ENCODE measurements at places on chromosomes 2 and 18.

DNA sequence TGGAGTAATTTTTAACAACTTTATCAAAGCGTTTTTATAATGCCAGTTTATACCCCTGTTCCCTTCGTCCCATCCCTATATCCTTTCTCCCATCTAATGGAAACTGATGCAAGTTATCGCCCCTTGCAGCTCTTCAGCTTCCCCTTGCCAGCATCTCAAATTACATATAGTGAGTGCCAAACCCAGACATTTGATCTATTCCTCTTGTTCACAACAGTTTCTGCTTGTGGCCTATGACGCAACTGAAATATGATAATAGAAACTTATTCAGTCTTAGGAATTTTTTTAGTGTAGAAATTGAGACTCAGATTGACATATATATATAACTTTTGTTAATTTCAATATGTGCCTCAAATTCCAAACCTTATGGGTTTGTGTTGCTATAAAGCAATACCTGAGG, 562.2 kb upstream of the VWC2L start:
- DNase-seq, result no peak

GRCh38 chr2:105788670-105789290, 44.1 kb downstream of the NCK2 start:
- DNase-seq, result no peak

DNA sequence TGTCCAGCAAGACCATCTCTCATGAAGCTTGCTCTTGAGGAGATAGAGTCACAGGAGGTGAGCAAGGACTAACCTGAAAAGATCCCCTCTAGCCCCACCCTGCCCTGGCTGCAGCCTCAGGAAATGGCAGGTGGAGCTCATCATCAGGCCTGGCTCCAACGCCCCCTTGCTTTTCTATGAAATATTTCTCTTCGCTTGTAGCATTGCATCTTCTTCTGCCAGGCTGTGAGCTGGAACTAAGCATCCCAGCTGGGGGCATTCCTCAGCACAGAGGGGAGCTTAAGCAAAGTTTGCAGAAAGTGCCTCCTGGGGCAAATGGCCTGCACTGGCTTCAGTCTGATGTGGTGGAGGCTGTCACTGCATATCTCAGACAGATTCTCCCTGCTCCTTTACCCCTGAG, 90.1 kb upstream of the LGALSL start:
- no peak for DNase-seq

DNA sequence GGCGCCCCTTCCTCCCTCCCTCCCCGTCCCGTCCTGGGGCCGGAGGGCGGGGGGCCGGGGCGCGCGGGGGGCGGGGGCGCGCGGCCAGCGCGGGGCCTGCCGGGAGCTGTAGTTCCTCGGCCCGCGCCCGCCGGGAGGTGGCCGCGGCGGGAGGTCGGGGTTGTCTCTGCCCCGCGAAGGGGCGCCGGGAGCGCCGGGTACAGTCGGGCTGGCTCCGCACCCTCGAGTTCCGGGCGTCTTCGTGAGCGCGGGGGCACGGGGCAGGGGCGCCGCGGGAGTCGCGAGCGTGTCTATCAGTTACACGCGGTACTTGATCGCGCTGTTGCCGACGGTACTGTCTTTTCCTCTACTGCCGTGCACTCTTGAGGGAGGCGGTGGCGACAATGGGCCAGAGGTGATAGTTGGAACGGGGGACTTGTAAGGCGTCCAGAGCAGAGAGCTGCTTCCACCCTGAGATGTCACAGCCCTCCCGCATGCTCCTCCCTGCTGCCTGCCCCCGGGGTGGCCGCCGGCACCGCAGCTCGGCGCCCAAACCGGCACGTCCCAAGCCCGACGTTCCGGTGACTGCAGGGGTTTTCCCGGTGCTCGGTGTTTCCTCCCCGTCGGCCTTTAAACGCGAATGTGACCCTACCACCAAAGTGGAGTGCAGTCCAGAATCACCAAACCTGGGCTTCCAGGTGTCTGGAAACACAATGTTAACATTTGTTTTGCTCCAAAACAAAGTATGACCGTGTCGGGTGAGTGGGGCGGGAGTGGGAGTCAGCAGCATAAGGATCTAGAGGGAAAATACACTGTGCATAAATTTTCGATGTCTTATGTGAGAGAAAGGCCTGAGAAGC, at the start of gene PRKD3:
Gene PRKD3, minus strand, starts transcription at position 48 of the 839 bp plus-strand sequence. CDS start 8,309 bp downstream, outside the sequence.
- no peak for DNase-seq

DNA sequence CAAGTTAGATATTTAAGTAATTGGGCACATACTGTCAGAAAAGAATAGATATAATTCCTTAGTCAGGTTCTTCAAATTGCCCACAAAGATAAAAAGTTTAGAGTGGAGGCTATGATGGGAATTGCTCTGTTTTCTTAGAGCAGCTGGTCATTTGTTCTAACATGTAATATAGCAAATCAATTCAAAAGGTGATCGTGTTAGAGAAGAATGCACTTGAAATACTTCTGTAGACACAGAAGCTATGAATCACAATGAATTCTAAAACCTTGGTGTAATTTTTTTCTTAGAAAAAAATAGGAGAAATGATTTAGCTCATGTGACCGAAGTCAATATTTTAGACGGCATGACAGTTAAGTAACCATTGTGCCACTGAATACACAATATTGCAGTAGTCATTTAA, 918.1 kb upstream of the LRATD1 start:
- no peak for DNase-seq

DNA sequence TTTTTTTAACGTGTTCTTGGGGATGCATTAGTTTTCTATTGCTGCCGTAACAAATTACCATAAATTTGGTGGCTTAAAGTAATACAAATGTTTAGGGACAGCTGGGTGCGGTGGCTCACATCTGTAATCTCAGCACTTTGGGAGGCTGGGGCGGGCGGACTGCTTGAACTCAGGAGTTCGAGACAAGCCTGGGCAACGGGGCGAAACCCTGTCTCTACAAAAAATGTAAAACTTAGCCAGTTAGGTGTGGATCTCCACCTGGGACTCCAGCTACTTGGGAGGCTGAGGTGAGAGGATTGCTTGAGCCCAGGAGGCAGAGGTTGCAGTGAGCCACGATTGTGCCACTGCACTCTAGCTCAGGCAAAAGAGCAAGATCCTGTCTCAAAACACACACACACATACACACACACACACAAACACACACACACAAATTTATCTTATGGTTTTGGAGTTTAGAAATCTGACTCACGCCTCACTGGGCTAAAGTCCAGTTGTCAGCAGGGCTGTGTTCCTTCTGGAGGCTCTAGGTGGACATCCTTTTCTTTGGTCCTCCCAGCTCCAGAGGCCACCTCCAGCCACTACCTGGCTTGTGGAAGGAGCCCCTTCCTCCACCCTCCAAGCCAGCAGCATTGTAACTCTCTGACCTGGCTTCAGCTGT, 76.1 kb downstream of the SEPTIN10 start:
- DNase-seq, result no peak

DNA sequence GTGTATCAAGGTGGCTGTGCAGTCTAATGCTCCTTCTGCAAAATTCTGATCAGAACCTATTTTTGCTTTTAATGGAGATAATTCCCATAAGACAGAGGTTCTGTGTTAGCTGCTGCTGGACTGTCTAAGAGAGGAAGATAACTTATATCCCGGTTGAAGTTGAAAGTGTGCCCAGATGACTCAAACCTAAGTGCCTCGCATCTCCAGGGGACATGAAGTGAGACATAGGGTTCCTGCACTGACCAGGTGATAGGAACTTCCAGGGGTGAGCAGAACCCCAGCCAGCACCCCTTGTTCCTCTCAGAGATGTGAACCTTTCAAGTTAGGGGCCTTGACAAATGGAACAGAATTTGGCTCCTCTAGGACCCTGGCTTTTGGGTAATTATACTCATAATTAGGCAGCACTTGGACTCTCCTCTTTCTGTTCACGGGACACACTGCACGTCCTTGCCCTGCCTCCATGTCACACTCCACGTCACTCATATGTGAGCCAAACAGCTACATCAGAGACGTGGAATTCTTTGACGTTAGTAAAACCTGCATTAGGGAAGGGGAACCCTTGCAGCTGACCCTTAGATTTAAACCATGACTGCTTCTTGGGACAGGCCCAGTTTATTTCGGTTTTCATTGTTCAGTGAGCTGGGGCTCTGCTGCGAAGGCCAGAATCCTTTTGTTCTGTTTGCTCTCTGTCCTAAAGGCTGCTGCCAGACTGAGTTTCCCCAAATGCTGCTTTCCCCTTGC, 104.5 kb upstream of the ALPP start:
- no peak for DNase-seq

GRCh38 chr2:30871980-30872789, 64.9 kb upstream of the CAPN13 start:
- DNase-seq, result no peak

GRCh38 chr2:72211350-72211749, 63.7 kb upstream of the CYP26B1 start:
- no peak for DNase-seq

DNA sequence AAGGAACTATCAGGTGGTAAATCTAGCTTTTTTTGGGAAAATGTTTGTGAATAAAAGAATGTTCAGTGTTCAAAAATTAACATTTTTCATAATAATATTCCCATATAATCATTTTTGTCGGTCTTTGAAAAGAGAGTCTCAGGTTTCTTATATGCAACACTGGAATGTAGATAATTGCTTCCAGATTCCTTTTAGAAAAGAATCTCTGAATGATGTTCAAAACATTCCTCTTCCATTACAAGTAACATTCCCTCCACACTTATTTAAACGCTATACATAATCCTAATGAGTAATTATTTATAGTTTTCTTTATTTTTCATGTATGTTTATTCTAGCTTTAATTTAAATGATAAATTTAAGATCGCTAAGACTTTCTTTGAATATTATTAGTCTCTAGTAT, 7.0 kb downstream of the ZSWIM2 start:
- no peak for DNase-seq

- no peak for DNase-seq
Observed at GRCh38 chr2:36360063-36360462, 4.5 kb downstream of the CRIM1 start.

- no peak for DNase-seq
Observed at GRCh38 chr2:239921843-239922242, 103.3 kb downstream of the NDUFA10 start.

DNA sequence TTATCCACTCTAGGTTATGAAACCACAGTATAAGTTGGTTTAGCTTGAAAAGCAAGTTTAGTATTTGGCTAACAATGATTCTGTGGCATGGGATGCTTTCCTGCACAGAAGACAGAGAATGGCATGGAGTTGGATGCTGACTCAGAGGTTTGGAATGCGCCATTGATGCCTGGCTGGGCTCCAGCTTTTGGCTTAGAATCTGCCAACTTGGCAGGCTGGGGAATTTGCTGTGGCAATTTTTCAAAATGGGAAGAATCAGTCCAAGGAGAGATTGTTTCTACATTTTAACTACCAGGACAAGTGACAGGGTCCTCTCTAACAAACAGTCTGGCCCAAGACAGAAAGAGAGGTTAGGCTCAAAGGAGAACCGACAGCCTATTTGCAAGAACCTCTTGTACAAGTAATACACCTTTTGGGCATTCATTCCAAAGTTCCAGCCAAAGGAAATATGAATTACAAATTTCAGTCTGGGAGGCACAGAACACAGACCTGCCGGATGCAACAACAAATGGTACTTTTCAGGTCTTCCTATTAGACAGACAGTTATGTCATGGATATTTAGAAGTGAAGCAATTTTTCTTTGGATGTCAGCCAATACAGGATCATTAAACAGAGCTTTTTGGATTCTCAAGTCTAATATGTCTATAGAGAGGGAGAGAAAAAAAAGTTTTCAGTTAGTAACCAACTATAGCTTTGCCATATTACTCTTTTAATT, 1027.7 kb downstream of the TMEM182 start:
- no peak for DNase-seq

DNA sequence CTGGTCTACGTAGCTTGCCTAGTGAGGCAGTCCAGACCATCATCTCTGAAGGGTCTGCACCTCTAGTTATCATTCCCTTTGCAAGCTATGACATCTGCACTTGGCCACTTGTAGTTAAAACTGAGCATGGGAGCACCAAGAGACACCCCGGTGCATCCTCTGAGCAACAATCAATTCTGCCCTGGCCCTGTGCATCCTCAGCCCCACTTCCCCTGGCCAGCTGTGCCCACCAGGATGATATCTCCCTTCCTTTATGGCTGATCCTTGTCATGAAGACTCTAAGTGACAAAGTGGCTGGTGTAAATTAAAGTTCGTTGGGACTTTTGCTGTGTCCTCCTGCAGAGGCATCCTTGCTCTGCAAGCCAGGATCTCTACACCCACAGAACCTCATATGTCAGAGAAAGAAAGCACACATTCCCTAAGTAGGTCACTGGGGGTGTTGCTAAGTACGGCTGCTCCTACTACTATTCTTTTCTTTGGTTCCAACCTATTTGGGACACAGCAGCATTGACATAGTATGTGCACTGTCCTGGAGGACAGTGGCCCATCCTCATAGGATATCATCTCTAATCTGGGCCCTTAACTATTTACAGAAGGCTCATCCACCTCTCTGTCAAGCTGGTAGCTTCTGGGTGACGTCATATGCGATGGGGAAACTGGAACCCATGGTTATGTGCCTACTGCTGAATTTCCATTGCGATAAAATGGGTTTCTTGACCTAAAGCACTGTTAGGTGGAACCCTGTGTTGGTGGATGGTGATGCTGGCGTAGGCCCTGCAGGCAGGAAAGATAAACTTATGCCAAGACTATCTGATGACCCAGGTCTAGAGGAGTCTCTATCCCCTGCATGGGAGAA, 384.3 kb upstream of the ID2 start:
- no peak for DNase-seq

- DNase-seq, result no peak
Observed at GRCh38 chr2:28779001-28779400, 27.4 kb downstream of the PPP1CB start.

GRCh38 chr2:19711470-19712372, 190.1 kb downstream of the TTC32 start:
- no peak for DNase-seq

GRCh38 chr2:29782549-29783458, 138.6 kb downstream of the ALK start:
- DNase-seq, result no peak

DNA sequence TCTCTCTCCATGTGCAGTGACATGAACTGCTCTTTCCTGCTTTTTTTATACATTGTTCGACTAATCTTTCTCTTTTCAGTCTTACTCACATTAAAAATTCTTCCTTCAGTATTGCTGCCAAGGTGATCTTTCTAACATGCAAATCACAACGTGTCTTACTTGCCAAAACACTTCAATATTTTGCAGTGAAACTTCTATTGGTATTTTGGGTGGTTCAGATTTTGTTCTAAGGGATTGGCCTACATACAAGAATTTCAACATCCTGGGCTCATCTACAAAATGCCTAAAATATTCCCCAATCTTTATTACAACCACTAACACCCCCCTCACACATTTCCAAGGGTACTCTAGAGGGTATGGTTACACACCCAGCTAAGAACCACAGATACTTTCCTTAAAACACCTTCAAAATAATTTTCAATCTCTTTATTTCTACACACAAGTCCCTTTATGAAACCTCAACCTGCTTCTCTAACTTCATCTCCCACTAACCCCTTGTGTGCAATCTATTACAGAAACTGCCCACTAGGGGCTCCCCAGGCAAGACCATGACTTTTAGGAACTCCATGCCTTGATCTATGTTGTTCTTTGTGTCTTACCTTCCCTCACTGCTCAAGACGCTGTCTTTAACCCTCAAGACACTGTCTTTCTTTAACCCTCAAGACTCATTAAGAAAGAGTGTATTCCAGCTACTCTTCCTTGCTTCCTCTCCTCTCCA, 50.9 kb downstream of the COL3A1 start:
- peak; percentile 5 for DNase-seq

Measured in CMK (cell line).